ENCODE measurements at places on chromosomes 12 and 14. TPM values are rescaled to one million over a fixed set of nuclear protein-coding genes. Genes with fewer than 3 reads are reported as not detected.
A peak's percentile ranks its signal among the peaks of the same experiment; 100 is the strongest.

DNA sequence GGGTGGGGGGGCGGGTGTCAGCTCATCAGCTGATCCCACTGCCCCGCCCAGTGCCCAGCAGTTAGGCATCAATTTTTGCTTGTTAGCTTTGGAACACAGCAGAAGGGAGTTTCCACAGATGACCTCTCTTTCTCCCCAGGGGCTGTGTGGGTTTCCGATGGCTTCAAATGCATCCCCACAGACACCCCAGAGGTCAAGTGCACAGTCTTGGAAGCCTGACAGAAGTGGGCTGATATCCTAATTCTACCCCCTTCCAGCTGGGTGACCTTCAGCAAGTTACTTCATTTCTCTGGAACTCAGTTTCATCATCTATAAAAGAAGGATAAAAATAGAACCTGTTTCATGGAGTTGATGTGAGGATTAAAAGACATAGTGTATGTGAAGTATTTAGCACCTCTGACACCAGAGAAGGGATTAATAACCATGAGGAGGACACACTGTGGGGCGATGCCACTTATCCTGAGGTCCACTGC, 22.0 kb downstream of the TTC9 start:
- no peak overlapping the region for H3K4me3 ChIP-seq
- H3K27ac ChIP-seq, result no peak overlapping the region
- H3K36me3 ChIP-seq, result no peaks in the 10 kb centered on the region
- H3K4me1 ChIP-seq, result peaks cover 24% of the 10 kb centered on the region
- peak; percentile 38 for DNase-seq
- H3K27me3 ChIP-seq, result no peaks in the 10 kb centered on the region

- no peaks in the 10 kb centered on the region for H3K27me3 ChIP-seq
- no peak overlapping the region for H3K27ac ChIP-seq
- no peaks in the 10 kb centered on the region for H3K4me1 ChIP-seq
- no peak for DNase-seq
- no peaks in the 10 kb centered on the region for H3K36me3 ChIP-seq
Measured at GRCh38 chr12:112932485-112933128, 5.7 kb upstream of the OAS3 start.

DNA sequence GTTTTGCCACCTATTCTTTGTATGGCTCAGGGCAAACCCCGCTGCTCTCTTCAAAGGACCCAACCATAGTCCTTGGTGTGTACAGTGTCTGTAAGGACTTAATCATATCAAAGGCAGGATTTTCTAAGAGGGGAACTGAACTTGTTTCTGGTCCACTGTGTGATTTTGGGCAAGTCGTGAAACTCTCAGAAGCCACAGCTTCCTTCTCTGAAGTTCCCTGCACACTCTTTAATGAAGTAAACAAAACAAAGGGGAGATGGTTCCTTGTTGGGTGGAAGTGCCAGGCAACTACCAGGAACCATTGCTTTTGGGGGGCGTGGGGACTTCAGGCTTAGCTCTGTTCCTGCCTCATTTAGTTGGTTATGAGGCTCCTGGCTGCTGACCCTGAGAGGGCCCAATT, 152.4 kb downstream of the VRK1 start:
- no peak overlapping the region for H3K4me3 ChIP-seq
- peaks cover 17% of the 10 kb centered on the region for H3K4me1 ChIP-seq
- no peaks in the 10 kb centered on the region for H3K27me3 ChIP-seq
- DNase-seq, result no peak
- H3K36me3 ChIP-seq, result no peaks in the 10 kb centered on the region
- no peak overlapping the region for H3K27ac ChIP-seq

DNA sequence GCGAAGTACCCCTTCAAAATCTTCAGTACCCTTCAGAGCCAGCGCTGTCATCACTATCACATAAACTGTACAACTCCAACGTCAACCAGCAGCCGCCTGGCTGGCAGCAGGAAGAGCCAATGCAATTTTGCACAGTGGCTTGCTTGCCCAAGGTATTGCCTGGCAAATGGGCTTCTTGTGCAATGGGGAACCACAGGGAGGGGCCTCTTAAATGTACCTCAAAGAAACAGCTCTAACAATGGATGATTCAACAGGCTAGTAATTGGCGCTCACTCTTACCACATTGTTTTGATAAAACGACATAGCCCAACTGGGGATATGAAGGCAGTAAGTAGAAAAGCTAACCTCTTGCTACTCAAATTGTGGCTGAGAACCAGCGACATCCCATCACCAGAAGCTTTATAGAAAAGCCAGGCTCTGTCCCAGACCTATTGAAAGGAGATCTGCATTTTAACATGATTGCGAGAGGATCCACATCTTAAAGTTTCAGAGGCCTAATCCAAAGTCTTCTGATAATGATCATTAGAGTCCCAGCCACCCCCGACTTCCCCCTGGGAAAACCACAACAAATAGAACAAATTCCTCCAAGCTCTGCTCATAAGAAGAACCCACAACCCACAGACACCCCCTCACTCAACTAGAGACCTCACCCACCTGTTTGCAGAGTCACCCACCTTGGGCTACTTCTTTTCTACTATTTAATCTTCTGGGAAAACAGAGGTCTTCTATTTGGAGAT, 125.3 kb upstream of the HIF1A start:
- H3K27ac ChIP-seq, result peak overlapping the region; percentile 56
- H3K36me3 ChIP-seq, result no peaks in the 10 kb centered on the region
- H3K4me3 ChIP-seq, result no peak overlapping the region

DNA sequence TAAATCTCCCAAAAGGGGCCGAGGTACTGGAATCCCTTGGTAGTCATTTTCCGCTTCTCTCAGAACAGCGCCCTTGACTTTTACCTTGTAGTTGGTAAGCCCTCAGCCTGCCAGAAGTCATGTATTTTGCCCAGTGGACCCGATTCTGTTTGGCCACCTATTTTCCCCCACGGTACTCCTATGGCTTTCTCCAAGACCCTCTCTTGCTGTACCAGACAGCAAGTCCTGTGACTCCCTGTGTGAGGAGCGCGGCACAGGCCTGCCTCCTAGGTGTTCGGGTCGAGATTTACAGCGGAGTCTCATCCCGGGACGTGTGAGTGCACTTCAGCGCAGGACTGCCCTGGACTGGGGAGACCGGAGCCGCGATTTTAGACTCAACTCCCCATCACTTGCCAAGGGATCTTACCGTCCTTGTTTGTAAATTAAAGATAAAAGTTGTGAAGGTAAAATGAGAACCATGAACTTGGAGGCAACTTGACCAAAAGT, 1.1 kb upstream of the MBD6 start:
- DNase-seq, result peak; percentile 60
- H3K27ac ChIP-seq, result peak overlapping the region; percentile 96
- H3K36me3 ChIP-seq, result peaks cover 41% of the 10 kb centered on the region
- no peaks in the 10 kb centered on the region for H3K27me3 ChIP-seq

TAPBPL gene
- polyA plus RNA-seq, result 10.2 TPM

KLRC4 gene
- not detected for polyA plus RNA-seq

- no peak overlapping the region for H3K4me3 ChIP-seq
- H3K36me3 ChIP-seq, result no peaks in the 10 kb centered on the region
- peak overlapping the region; percentile 88 for H3K27ac ChIP-seq
- H3K4me1 ChIP-seq, result peaks cover 32% of the 10 kb centered on the region
Measured at GRCh38 chr12:110253176-110253575, 27.9 kb upstream of the ATP2A2 start.

- no peaks in the 10 kb centered on the region for H3K27me3 ChIP-seq
- H3K4me3 ChIP-seq, result no peak overlapping the region
- H3K4me1 ChIP-seq, result no peaks in the 10 kb centered on the region
- H3K27ac ChIP-seq, result no peak overlapping the region
Measured at GRCh38 chr14:52402812-52403526, 88.9 kb downstream of the PTGER2 start.

ITPR2 gene
- 3.4 TPM for polyA plus RNA-seq

- no peak overlapping the region for H3K27ac ChIP-seq
- no peak for DNase-seq
- no peak overlapping the region for H3K4me3 ChIP-seq
- H3K27me3 ChIP-seq, result no peaks in the 10 kb centered on the region
Measured at GRCh38 chr14:80636071-80636470, 305.5 kb downstream of the CEP128 start.

WNT1 gene
- polyA plus RNA-seq, result not detected

- H3K36me3 ChIP-seq, result no peaks in the 10 kb centered on the region
- H3K4me1 ChIP-seq, result no peaks in the 10 kb centered on the region
- no peaks in the 10 kb centered on the region for H3K27me3 ChIP-seq
- H3K4me3 ChIP-seq, result no peak overlapping the region
Measured at GRCh38 chr12:51208016-51208660, 9.7 kb downstream of the POU6F1 start.

GALNT16 gene
- 17.0 TPM for polyA plus RNA-seq

- peak overlapping the region; percentile 97 for H3K27ac ChIP-seq
- peak overlapping the region; percentile 87 for H3K4me3 ChIP-seq
- peaks cover 10% of the 10 kb centered on the region for H3K27me3 ChIP-seq
- H3K4me1 ChIP-seq, result peaks cover 15% of the 10 kb centered on the region
- peak; percentile 43 for DNase-seq
Measured at GRCh38 chr12:6201213-6201608, 1.0 kb downstream of the CD9 start.

FAM181A gene
- polyA plus RNA-seq, result not detected

DNA sequence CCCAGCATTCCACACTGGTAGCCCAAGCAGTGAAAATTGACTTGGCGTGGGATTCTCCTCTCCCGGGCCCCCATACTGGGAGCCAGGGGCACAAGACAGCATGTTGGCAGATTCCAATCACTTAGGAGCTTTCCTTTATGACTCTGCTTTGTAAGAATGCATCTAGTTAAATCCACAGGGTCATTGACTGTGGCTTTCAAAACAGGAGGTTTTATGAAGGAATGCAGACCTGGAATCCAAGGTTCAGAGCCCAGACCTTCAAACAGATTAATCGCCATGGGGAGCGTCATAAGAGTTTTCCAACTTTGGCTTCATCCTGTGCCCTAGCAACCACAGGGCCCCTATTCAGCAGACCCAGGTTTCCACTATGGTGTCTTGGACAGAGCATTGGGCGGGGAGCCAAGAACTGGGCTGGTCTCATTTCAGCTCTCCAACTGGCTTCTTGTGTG, 76.4 kb upstream of the RMST start:
- no peaks in the 10 kb centered on the region for H3K27me3 ChIP-seq
- H3K4me3 ChIP-seq, result no peak overlapping the region
- no peak for DNase-seq
- H3K36me3 ChIP-seq, result no peaks in the 10 kb centered on the region

DNA sequence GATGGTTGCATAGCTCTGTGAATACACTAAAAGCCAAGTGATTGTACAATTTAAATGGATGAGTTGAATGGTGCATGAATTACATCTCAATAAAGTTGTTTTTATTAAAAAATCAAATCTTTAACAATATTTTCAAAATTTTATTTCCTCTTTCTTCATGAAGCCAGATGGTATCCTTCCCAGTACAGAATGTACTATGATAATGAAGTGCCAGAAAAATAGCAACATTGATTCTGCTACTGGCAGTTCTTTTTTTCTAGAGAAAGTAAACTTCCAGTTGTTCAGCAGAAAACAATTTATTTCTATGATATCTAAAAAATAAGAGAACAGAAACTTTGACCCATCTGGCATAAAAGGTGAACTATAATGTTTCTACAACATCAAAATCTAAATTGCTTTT, 61.5 kb downstream of the SLC2A13 start:
- peaks cover 9% of the 10 kb centered on the region for H3K4me1 ChIP-seq
- DNase-seq, result no peak
- H3K4me3 ChIP-seq, result no peak overlapping the region
- no peaks in the 10 kb centered on the region for H3K36me3 ChIP-seq
- H3K27ac ChIP-seq, result no peak overlapping the region
- no peaks in the 10 kb centered on the region for H3K27me3 ChIP-seq

ANO4 gene
- polyA plus RNA-seq, result 0.10 TPM

DNA sequence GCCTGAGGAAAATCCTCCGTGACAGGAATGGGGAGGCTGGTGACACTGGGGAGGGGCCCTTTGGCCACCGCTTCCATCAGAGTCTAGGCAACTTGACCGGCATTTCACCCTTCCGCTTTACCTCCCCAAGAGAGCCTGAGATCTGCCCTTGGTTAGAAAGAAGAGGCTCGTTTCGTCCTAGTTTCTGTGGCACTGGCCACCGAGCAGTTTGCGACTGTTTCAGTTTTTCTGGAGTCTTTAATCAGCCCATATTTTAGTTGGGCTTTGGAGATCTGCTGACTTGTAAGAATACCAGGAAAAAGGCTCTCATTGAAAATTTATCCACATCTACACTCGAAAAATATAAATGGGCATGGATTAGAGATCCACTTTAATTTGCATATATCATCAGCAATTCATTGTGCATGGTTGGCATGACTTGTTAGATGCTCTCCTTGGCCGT, 414 bp upstream of the ANKS1B start:
- no peaks in the 10 kb centered on the region for H3K27me3 ChIP-seq
- peak overlapping the region; percentile 22 for H3K4me3 ChIP-seq
- DNase-seq, result no peak
- peak overlapping the region; percentile 12 for H3K27ac ChIP-seq
- peaks cover 4% of the 10 kb centered on the region for H3K4me1 ChIP-seq
- no peaks in the 10 kb centered on the region for H3K36me3 ChIP-seq

DNA sequence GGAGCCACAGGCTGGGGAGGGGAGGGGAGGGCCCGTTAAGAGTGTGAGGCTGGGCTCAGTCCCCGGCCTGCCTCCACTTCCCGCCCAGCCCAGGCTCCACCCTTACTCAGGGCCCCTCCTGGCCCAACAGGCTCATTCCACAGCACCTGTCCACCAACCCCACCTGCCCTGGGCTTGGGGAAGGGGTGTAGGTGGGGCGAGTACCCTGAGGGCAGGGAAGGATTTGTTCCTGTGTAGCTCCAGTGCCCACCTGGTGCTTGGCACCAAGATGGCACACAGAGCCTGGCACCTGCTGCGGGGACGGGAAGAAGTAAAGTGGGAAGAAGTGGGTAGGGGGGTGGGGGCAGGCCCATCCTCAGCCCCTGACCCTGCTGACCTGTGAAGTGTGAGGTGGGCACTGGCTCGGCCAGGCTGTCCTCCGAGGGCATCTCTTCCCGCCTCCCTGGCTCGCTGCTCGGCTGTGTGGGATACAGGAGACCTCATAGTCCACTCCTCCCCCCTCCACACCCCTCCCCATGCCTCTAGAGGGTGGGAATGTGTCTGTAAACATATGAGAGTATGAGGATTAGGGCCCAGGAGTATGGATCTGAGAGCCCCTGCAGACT, 35.1 kb downstream of the NCKAP5L start:
- no peaks in the 10 kb centered on the region for H3K27me3 ChIP-seq
- H3K27ac ChIP-seq, result no peak overlapping the region
- DNase-seq, result no peak
- H3K36me3 ChIP-seq, result peaks cover 78% of the 10 kb centered on the region

DNA sequence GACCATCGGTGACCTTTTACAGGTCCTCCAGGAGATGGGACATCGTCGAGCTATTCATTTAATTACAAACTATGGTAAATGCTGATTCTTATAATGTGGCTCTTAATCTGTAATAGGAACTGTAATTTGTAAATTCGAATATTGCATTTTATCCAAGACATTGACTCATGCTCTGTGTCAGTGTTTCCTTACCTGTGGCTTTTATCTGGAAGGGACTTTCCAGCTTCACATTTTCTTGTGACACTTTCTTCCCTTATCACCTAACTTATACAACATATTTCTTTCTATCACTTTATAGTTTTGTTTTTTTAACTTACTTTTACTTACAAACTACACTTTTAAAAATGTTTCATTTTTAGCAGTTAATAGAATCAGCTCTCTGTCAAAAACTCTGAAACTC, 14.8 kb downstream of the IRAK3 start:
- H3K27me3 ChIP-seq, result no peaks in the 10 kb centered on the region
- no peak overlapping the region for H3K4me3 ChIP-seq
- H3K27ac ChIP-seq, result no peak overlapping the region
- DNase-seq, result no peak

LUM gene
- polyA plus RNA-seq, result 36.4 TPM

IL31 gene
- not detected for polyA plus RNA-seq

Data from heart left ventricle (tissue), 16 donors.